ENCODE measurements at places on chromosomes 7 and 10. TPM values are rescaled to one million over a fixed set of nuclear protein-coding genes. Genes with fewer than 3 reads are reported as not detected.

The PON1 gene
- not detected for total RNA-seq

The FAM180A gene
- total RNA-seq = 1.1 TPM

The PTPRN2 gene
- total RNA-seq = 14.7 TPM

The PFKP gene
- 209 TPM for total RNA-seq

The ITPRID1 gene
- total RNA-seq = 0.91 TPM

The BAMBI gene
- 4.6 TPM for total RNA-seq

The SORCS1 gene
- 1.6 TPM for total RNA-seq

The KCNH2 gene
- total RNA-seq = 8.8 TPM

The TMEM72 gene
- 17.6 TPM for total RNA-seq

The PLAC9 gene
- total RNA-seq = 6.0 TPM

The GDF2 gene
- not detected for total RNA-seq

The ZNF425 gene
- total RNA-seq = 0.96 TPM
